ENCODE measurements at places on chromosomes 13 and 19.

GRCh38 chr13:23718996-23719395, 148.8 kb downstream of the TNFRSF19 start:
- DNase-seq: no peak

DNA sequence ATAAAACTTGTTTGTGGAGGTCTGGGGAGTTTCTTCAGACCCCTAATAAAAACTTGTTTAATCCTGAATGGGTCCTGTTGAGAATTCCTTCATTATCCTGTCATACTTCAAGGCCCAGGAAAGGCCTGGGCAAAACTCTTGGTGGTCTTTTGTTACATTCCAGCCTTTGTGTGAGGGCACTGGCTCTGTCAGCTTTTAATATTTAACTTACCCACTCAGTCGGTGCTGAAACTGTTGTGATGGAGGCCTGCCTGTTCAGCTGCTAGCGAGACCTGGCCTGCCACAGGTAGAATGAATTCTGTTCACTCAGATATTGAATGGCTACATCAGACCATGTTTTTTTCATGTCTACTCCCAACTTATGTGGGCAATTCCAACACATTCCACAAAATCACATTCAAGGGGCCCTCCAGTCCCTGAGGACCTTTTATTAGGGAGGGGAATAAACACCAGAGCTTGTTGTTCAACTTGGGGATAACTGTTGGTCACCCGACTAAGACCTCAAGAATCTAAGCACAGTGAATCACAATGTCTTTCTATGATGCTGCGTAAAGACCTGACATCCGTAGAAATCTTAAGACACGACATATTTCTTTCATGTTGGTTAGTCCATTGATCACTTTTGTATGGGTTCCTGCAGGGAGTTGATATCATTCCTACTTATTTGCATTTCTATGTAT, 12.5 kb downstream of the NLRP8 start:
- DNase-seq: no peak

- no peak for DNase-seq
Measured at GRCh38 chr13:40376867-40377535, 289.4 kb downstream of the FOXO1 start.

DNA sequence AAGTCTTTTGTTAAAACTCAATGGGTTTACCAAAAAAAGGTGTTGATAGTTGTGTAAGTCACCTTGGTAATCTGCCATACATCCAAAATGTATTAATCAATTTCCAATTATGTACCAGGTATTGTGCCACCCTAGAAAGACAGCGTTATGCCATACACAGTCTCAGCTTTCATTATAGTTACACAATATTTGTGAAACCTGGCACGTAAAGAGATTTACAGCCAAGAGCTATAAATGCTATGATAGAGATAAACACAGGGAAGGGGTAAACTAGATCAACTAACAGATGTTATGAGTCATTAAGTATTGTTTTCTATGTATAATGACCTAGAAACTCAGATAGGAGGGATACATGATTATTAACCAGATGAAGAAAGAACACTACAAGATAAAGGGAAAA, 725.6 kb upstream of the SLITRK5 start:
- no peak for DNase-seq

Measured in activated B cell treated with CpG ODN at 0.5 μM for 24 hours (primary cell).